Stimulated activated CD8-positive, alpha-beta memory T cell treated with anti-CD3 and anti-CD28 coated beads, Interleukin-7, amount 100 ng/mL, for 1 hour (primary cell): ENCODE measurements at places on chromosomes 11 and 22.

GRCh38 chr11:45745065-45745811 is 59.7 kb upstream of the SLC35C1 start:
- no peak for DNase-seq

GRCh38 chr22:46964773-46965550 is 202.5 kb downstream of the TBC1D22A start:
- no peak for DNase-seq

GRCh38 chr11:61377461-61378160 is 14.8 kb upstream of the TMEM216 start:
- no peak for DNase-seq

- DNase-seq: no peak
These were observed 22.3 kb downstream of the CDKN1C start for GRCh38 chr11:2863276-2863618.

- no peak for DNase-seq
These were observed 2.9 kb downstream of the NAGA start for GRCh38 chr22:42067671-42068251.

DNA sequence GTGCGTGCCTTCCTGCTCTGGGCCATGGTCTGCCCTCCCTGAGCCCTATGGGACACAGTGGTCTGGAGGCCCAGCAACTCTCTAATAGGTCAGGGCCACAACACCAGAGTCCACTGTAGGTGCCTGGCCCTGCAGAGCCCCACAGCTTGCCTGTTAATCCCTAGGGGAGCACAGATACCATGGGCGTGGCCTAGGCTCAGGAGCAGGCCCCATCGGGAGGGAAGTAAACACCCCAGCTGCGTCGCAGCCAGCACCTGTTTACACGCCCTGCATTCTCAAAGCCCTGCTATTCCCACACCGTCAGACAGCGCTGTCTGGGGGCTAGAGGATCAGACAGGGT is 2.5 kb downstream of the KCTD17 start:
- DNase-seq: no peak

- DNase-seq: no peak
These were observed 72.7 kb upstream of the CLPB start for GRCh38 chr11:72507050-72507449.

GRCh38 chr22:23243006-23243573 is 62.8 kb downstream of the BCR start:
- DNase-seq: no peak

DNA sequence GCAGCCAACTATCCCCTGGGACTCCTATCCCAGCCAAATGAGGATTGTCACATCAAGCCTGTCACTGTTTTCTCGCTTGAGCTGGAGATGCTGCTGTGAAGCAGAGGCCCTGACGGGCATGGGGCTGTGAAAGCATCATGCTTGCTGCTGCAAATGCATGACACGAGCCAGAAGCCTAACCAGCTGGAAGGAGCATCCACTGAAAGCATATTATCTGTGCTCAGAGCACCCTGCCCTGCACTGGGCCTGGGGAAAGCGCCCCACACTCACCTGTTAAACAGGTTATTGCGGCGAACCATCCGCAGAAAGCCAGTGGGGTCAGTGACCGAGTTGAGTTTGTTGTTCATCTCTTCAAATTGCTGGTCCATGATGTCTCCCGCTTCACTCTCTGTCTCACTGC is 110.9 kb upstream of the PITPNB start:
- DNase-seq: no peak

GRCh38 chr11:134573857-134574256 is 161.8 kb upstream of the B3GAT1 start:
- DNase-seq: no peak

DNA sequence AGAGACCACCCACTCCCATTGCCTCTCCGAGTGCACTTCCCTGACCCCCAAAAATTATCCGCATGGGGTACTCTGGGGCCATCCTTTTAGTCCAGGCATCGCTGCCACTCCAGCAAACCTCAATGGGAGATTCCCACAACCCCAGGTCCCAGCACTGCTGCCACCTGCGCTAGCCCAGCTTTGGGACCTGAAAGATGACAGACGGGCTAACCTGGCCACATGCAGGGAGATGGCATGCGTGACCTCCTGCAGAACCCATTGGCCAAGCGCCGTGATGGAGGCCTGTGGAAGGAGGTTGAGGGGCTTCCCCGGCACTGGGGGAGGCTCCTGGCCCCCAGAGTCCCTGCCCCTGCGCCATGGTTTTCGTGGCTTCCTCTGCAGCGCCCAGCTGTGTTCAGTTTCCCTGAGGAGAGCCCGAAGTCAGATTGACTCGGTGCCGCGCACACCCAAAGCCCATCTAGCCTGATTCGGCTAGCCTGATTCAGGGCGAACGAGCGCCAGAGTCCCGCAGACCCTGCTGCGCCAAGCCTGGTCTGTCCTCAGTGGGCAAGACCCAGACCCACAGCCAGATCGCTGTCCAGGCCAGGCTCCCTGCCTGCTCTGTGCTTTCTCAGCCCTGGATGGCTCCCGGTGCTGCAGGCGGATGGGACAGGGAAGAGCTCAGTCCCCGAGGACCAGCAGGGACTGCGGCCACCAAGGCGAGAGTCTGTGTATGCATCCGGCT is 751 bp upstream of the WNT7B start:
- no peak for DNase-seq

- no peak for DNase-seq
These were observed 1236.4 kb downstream of the FAM181B start for GRCh38 chr11:81497202-81497804.

DNA sequence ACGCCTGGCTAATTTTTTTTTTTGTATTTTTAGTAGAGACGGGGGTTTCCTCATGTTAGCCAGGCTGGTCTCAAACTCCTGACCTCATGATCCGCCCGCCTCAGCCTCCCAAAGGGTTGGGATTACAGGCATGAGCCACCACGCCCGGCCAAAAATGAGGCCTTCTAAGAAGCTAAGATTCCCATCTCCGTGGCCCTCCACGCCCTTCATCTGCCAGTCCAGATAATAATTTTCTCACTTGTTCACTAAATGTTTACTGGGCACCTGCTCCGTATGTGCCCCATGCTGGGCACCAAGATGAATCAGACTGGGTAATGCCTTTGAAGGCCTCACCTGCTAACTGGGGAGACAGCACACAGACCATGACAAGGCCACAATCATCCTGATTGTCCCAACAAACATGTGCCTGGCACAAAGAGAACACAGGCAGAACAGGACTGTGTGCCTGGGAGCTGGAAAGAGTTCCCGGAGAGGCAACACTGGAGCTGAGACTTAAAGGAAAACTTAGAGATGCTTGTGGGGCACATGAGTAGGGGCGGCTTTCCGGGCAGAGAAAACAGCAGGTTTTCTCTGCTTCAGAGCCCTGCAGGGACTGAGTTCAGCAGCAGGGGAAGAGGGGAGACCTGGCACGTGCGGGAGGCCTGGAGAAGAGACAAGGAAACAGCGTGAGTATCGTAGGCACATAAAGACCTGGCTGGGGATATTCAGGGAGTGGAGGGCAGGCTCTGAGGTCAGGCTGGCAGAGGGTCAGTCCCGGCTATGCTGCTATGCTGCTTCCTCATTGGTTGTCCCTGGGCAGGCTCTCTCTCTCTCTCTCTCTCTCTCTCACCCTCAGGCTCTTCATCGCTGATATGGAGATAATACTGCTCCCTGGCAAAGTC is 2.4 kb downstream of the KIAA0930 start:
- DNase-seq: no peak

- DNase-seq: no peak
These were observed 92.8 kb upstream of the FIBIN start for GRCh38 chr11:26901162-26901561.

- DNase-seq: no peak
These were observed 23.8 kb downstream of the MYBPC3 start for GRCh38 chr11:47328449-47329390.

- DNase-seq: no peak
These were observed 80.7 kb downstream of the CEP164 start for GRCh38 chr11:117408356-117408755.

- no peak for DNase-seq
These were observed 92.7 kb downstream of the MSANTD4 start for GRCh38 chr11:105929084-105929955.

DNA sequence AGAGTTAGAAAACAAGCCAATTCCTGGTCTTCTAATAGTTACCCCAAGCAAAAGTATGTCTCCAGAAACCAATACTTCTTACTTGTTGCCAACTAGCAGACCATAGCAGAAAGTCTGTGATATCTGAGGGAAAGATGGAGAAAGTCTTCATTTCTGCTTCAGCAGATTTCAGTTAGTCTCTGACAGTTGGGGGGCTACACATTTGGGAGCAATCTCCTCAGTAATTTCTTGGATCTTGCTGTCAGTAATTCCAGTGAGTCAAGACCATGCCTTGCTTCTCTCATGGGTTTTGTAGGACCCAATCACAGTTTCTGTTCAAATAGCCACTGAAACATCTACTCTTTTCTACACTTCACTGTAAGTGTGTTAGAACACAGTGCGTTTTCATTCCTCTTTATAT is 118.8 kb downstream of the ATXN10 start:
- no peak for DNase-seq

GRCh38 chr11:87046824-87047223 is 9.1 kb downstream of the TMEM135 start:
- no peak for DNase-seq

- DNase-seq: no peak
These were observed 38.2 kb downstream of the BRD1 start for GRCh38 chr22:49789289-49790141.
